Activated naive CD4-positive, alpha-beta T cell treated with Interleukin-2 at 50 U/mL for 16 hours (primary cell): ENCODE measurements at places on chromosomes 3 and 15.
A peak's percentile ranks its signal among the peaks of the same experiment; 100 is the strongest.

GRCh38 chr15:80578871-80579270, 116.2 kb upstream of the ABHD17C start:
- DNase-seq, result no peak

DNA sequence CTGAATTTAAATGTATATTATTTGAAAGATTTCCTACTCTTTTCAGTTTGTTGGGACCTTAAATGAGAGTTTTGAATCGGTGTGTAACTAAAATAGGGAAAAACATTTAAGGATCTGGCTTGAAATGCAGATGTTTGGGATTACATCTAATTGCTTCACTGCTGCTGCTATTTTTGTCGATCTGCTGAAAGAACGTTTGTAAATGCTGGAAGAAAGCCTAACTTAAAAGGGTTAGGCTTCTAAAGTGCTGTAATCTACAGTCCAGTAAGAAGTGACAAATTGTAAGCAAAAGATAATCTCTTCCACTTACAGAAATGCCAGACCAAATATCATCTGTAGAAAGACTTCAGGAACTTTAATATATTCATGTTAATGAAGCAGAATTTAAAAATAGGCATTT, 691.6 kb downstream of the ZNF385D start:
- DNase-seq, result no peak

DNA sequence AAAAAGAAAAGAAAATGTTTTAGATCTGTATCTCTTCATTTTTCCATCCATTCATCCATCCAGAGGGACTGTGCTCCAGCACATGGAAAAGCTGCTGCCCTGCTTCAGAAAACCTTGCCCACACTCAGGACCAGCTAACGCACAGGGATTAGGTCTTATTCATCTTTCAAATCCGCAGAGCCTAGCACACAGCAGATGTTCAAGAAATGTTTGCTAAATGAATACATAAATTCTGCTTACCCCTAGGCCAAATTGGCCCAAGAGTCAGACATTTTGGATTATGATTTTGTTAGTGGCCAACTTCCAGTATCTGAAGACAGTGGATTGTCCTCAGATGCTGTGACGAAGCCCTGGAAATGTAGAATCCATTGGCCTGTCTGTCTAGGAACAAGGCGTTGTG, 71.4 kb downstream of the GHSR start:
- no peak for DNase-seq

DNA sequence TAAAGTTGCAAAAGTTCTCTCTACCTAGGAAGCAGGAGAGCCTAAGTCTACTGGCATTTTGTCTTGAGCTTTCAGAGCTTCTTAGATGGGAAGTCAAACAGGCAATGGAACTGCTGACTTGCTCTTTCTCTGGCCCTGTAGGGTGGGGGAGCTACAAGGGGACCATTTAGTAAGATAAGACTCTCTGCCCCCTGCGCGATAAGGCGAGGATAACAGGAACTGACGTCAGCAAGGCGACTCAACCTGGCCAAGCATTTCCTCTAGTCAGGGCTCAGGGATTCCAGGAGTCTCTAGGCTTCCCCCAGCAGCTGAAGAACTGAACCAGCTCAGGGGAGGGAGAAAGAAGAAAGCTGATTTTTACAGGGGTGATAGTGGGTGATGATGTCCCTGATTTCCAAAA, 5.8 kb downstream of the RARB start:
- DNase-seq, result no peak

DNA sequence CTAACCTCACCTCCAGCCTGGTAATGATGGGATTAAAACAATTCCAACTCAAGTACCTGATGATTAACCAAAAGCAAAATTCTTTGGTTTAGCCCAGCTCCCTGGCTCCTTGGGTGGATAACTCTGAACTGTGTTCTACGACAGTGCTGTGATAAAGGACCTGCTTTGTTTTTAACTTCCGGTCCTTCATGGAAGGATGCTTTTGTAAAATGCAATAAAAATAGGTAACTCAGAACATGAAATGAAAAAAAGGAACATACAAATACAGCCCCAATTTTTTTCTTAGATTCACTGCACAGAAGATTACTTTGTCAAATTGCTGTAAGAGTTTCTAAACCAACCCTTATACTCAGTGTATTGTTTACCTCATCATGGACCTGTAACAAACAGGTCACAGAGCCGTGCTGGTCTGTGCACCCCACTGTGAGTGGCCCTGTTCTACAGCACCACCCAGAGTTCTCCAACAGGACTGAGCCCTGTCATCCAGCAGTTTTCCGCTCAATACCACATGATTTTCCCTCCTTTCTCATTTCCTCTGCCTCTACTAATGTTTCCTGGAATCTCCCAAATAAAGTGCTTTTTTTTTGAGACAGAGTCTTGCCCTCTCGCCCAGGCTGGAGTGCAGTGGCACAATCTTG, 4.9 kb upstream of the PCYT1A start:
- DNase-seq, result no peak

GRCh38 chr3:88307666-88308065, 157.9 kb downstream of the C3orf38 start:
- DNase-seq, result no peak

GRCh38 chr3:65466300-65466988, 572.3 kb downstream of the MAGI1 start:
- no peak for DNase-seq

DNA sequence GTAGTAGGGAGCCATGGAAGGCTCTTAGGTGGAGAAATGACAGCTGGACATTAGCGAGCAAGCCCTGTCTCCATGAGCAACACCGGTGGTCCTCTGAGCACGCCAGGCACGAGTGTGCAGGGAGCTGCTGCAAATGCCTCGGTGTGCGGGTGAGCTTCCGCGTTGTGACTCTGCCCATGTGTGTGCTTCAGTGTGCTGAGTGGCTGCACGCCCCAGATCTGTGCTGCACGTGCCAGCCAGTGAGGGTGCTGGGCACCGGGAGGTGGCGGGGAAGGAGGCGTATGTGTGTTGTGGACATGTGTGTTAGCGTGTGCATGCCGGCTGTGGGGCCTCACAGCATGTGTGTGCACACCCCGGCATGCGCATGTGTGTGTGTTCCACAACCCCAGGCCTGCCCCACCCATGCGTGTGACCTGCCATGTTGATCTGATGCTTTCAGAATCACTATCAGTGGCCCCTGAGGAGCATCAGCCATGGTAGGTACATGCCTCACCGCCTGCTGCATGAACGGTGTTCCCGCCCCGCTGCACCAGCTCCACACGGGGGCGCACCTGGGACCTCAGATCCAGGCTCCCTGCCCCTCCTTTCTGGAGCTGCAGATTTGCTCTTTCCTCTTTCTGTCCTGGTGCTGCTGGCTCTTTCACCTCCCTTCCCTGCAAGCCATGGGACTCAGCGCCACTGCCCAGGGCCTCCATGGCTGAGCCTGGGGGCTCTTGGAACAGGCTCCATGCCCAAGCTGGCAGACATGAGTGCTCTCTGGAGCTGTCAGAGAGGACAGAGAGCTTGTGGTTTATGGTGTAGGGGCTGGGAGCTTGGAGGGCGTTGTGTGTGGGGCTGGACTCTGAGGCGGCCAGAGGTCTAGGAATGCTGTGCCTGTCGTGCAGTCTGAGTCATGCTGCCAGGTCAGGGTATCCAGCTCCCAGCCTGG, 169.4 kb downstream of the TBC1D2B start:
- DNase-seq, result peak; percentile 48

- DNase-seq, result no peak
Measured at GRCh38 chr3:171688002-171688401, 122.3 kb downstream of the PLD1 start.

DNA sequence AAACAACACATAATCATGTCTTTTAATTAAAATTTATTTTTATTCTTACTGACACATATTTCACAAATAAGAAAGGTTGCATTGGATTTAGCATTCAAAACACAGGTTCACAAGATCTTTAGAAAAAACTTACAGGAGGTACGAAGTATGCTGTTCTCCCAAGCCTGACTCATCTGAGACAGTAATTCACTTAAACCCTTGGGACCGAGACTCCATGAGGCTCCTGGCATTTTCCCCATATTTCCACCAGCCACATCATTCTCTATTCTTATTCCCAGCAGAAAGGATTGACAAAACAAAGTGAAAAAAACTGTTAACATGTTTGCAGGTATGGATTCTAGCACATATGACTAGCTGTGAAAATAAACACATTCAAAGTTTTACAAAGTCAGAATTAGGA, 52.6 kb downstream of the CNTN3 start:
- DNase-seq, result no peak

DNA sequence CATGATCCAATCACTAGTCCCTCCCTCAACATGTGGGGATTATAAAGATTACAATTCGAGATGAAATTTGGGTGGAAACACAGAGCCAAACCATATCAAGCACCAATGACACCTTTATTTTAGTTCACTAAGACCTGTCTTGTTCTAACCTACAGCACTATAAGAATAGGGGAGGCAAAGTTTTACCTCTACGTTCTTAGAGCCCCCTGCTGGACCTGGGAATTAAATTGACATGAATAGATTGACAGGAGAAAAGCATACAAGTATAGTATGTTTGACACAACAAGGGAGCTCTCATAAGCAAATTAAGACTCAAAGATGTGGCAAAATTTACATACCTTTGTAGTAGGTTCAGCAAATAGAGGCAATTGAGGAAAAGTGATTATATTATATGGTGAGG, 974.4 kb upstream of the ALCAM start:
- no peak for DNase-seq

DNA sequence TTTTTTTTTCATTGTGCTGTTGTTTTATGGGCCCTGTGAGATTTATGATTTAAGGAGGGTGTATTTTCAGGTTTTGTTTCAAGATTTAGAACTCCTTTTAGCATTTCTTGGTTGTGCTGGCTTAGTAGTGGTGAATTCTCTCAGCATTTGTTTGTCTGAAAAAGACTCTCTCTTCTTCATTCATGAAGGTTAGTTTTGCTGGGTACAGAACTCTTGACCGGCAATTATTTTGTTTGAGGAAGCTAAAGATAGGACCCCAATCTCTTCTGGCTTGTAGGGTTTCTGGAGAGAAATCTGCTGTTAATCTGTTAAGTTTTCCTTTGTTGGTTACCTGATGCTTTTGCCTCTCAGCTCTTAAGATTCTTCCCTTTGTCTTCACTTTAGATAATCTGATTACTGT, 46.9 kb downstream of the LYSMD4 start:
- no peak for DNase-seq

- DNase-seq, result no peak
Measured at GRCh38 chr15:89340573-89340972, 5.9 kb upstream of the POLG start.

DNA sequence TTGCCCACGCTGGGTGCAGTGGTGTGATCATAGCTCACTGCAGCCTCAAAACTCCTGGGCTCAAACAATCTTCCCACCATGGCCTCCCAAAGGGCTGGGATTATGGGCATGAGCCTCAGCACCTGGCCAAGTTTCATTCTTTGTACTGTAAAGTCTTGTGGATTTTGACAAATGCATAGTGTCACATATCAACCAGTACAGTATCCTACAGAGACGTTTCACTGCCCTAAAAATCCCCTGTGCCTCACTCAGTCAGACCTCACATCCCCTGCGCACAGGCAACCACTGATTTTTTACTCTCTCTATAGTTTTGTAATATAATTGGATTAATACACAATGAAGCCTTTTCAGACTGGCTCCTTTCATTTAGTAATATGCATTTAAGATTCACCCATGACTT, 130.7 kb upstream of the UBE2E1 start:
- DNase-seq, result no peak

- DNase-seq, result no peak
Measured at GRCh38 chr3:49699281-49699979, 10.1 kb downstream of the RNF123 start.

DNA sequence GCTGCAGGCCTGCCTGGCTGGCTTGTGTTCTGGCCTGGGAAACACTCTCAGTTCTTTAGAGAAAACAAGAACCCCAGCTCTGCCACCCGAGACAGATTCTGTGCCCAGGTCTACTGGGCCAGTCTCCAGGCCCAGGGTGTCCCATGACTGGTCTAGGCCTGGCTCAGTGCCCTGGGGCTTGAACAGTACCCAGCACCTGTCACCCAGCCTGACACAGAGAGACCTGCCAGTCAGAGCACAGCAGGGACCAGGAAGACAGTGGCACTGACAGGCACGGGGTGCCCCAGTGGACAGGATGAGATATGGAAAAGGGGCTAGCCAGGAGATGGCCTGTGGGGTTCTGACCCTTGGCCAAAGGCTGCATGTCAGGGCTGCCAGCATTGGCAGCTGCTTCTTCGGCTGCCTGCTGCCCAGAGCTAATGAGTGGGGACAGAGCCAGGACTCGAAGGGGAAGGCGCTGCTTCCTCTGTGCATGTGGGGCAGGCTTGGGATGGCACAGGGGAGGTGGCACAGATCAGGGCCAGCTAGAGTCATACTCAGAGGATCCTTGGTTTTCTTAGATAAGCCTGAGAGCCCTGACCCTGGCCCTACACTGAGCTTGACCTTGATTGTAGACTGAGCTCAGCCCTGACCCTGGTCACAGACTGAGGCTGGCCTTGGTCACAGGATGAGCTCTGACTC, 15.1 kb downstream of the CCDC33 start:
- no peak for DNase-seq

GRCh38 chr3:61573441-61573840, 12.1 kb downstream of the PTPRG start:
- DNase-seq, result no peak

DNA sequence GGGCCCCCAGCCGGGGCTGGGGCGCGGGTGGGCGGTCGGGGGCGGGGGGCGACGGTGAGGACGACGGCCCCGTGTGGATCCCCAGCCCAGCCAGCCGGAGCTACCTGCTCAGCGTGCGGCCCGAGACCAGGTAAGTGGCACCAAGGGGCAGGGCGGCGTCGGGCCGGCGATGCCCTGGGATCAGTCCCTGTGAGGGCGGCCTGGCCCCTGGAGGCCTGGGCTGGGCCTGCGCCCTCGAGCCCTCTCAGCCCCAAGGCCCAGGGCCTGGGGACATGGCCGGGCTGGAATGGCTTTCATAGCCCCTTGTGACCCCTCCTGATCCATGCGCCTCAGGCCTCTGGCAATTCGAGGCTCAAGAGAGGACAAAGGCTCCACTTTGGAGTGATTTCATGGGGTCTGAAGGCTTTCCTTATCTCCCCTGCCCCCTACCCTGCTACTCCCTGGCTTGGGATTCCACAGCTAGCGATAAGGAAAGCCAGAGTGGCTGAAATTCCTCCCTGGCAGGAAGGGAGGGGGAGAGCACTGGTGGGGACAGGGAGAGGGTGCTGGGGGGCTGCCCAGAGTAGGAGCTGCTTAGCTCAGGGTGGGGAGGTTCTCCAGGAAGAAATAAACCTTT, 418 bp downstream of the ALPK3 start:
- no peak for DNase-seq

DNA sequence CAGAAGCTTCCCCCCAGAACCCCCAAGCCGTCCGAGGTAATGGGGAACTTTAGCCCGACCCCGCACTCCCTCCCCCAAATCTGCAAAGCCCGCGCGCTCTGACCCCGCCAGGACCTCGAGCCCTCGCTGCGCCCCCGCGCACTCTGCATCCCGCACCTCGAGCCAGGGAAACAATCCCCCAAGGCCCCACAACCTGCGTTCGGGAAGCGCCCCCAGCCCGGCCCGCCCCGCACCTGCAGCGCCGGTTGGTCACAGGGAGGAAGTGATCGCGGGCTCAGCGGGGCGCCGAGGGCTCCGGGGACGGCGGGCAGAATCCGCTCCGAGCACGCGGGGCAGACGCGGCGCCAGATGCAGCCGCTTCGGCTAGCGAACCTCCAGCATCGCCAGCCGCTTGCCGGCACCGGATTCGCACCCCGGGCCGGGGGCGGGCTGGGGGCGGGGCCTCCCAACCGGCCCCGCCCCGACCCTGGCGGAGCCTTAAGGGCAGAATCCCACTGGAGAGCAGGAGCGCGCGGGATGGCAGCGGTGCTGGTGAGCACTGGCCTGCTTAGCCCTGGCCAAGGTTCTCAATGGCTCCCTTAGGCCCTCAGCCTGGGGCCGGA, at the start of gene CAMKV:
TSS of gene CAMKV (minus strand) at position 382 of the 602 bp plus-strand sequence. CDS start 7,518 bp downstream, outside the sequence.
- DNase-seq, result peak; percentile 29

GRCh38 chr15:69067296-69067695, 52.8 kb downstream of the NOX5 start:
- DNase-seq, result no peak
